ENCODE measurements at places on chromosomes 5 and 9.

GRCh38 chr5:172444110-172444510 is 10.2 kb downstream of the SH3PXD2B start:
- DNase-seq: no peak

DNA sequence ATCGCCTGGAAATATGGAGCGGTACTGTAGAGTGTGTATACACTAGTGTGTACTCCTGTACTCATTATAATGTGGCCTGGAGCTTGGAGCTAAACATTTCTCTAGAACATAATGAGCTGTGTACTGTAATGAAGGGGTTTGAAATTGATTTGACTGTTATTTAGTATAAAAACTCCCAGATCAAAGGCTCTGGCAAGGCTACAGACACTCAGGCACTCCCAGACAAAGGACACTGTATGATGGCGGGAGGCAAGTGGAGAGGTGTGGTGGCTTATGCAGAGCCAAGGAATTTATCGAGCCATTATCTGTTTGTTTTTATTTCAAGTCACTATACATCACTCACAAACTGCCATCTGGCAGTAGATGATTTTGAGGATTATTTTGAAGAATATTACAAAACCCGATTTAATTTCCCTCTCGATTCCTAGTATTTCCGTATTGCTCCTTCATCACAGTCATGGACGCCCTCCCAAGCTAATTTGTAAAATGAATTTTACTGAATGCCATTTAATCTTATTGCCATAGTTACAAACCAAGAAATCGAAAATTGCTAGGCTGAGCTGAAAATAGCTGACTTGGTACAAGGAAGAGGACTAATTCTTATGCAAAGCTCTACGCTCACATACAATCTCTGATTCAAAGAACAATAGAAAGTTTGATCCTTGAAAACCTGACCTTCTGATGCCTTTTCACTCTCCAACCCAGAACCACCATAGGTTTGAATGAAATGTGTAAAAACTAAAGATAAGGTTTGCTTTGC is 240.2 kb upstream of the SEMA6A start:
- DNase-seq: no peak

GRCh38 chr5:43045236-43045635 is 5.1 kb upstream of the ANXA2R start:
- no peak for DNase-seq

DNA sequence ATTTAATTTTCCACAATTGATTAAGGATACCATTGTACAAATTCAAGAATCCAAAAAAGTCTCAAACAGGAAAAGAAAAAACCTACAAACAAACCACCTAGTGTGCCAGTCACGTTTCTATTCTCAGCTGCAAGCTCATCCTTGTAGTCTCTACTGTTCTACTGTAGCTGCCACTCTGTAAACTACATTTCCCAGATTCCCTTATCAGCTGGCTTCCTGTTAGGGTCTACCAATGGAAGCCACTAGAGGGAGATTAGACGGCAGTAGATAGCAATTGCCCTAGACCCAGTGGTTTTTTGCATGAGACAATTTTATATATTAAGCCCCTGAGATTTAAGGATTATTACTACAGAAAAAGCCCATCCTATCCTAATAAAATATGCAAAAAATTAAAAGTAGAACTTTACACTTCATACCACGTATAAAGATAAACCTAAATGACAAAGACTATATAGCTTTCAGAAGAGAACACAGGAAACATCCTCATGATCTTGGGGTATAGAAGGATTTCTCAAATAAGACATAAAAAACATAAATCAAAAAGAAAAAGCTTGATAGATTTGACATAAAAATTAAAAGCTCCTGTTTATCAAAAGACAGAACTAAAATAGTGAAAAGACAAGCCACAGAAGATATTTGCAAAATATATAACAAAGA is 37.4 kb downstream of the P4HA2 start:
- no peak for DNase-seq

- DNase-seq: no peak
Measured at GRCh38 chr5:149432376-149432775, 53.3 kb upstream of the IL17B start.

DNA sequence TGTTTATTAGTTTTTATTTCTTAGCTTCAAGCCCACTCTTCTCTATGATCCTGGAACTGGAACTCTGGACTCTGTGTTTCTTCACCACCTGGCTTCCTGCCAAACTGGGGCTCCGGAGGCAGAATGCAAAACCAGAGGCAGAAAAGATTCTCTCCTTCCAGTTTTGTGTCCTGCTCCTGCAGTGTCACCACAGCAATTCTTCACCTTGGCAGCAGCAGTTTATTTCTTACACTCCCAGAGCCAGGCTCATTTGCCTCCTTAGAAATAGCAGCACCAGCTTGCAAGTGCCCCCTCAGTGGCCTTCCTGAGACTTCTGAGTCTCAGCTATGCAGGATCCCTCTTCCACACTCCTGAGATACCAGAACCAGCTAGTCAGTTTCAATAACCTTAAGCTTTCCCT is 26.7 kb upstream of the CAMK4 start:
- no peak for DNase-seq

GRCh38 chr5:89546657-89547056 is 663.7 kb upstream of the MEF2C start:
- DNase-seq: no peak

DNA sequence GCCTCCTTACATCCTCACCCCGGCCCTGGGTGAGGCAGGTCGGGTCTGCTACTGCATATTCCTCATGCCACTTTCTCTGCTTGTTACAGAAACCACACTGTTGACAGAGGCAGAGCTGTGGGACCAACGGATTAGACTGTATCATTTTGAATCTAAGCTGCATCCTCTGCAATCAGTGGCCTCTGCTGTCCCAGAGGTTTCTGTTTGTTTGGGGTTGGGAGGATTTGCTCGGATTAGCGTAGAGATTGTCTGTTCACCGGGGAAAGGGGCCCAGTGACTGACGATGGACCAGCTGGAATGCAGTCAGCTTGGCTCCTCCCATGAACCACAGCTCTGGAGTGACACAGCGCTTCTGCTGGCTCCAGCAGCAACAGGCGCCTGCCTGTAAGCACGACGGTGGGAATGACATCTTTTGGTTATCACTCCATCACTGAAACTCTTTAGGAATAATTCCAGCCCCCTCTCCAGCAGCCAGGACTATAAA is 37.3 kb upstream of the ADRA1B start:
- peak; percentile 73 for DNase-seq

DNA sequence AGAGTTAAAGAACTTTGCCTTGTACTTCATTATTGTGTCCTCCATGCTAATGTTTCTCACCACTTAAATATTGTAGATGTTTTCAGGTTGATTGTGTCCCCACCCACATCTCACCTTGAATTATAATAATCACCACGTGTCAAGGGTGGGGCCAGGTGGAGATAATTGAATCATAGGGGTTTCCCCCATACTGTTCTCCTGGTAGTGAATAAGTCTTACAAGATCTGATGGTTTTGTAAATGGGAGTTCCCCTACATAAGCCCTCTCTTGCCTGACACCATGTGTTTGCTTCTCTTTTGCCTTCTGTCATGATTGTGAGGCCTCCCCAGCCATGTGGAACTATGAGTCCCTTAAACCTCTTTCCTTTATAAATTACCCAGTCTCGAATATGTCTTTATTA is 248.3 kb downstream of the FBXL7 start:
- DNase-seq: no peak

DNA sequence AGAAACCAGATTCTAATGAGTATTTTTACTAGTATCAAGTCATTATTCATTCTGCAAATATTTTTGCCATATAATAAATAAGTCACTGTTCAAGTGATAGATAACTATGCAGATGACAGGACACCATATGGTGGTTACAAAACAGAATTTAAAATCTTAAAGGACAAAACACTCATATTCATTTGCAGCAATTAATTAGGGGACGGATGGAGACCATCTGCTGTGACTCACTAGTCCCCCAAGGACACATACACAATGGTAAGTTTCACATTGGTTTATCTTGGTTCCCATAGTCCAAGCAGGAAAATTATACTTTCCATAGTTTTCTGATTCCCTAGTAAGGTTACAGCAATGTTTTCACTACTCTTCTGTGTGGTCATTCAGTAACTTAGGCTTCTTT is 28.4 kb upstream of the SPATA31C2 start:
- DNase-seq: no peak

GRCh38 chr9:137580209-137580953 is 1.7 kb upstream of the DPH7 start:
- no peak for DNase-seq

GRCh38 chr5:125232779-125233230 is 486.4 kb upstream of the ZNF608 start:
- DNase-seq: no peak

DNA sequence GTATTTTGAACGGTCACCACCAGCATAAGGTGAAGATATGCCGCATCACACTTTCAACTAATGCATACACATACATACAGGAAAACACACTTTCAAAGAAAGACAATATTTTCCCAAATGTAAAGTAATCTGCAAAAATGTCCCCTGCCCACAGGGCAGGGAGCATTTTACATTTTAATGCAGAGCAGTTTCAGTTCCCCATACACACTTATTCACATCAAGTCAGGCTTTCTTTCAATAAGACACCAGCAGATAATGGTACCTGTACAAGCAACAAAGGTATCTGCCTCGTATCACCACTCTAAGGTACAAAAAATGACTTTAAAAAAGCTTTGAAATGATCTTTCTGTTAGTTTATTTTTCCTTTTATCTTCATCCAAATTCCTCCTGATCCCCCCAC is 247.1 kb upstream of the CCNG1 start:
- no peak for DNase-seq

GRCh38 chr9:101569741-101570501 is 24.8 kb downstream of the PPP3R2 start:
- DNase-seq: no peak

DNA sequence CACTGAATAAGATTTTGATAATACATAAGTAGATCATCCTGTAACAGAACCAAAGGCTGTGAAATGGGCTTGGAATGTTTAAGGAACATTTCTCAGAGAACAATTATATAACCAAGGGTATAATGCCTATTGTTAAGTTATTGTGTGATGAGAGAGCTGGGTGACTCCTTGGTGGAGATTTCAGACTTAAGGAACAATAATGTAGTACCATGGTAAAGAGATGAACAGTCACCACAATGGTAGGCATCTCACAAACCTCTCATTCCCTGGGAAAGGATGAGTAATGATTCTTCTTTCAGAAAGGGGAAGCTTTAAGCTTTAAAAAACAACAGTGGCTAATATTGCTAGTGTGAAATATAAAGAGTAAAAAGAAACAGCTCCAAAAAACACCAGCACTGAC is 147.4 kb downstream of the TRIM36 start:
- no peak for DNase-seq

DNA sequence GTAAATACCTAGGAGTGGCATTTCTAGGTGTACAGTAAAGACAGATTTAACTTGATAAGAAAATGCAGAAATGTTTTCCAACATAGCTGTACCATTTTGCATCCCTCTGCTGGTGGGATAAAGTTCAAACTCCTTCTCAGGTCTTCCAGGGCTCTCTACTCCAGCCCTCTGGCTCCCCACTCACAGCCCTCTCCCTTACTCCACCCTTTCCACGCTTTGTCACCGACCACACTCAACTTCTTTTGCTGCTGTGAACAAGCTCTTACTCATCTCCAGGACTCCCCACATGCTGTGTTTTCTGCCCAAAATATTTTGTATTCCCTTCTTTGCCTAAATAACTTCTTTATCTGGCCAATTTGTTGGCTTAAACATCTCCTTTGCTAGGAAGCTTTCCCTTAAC is 90.6 kb upstream of the OSMR start:
- DNase-seq: no peak

DNA sequence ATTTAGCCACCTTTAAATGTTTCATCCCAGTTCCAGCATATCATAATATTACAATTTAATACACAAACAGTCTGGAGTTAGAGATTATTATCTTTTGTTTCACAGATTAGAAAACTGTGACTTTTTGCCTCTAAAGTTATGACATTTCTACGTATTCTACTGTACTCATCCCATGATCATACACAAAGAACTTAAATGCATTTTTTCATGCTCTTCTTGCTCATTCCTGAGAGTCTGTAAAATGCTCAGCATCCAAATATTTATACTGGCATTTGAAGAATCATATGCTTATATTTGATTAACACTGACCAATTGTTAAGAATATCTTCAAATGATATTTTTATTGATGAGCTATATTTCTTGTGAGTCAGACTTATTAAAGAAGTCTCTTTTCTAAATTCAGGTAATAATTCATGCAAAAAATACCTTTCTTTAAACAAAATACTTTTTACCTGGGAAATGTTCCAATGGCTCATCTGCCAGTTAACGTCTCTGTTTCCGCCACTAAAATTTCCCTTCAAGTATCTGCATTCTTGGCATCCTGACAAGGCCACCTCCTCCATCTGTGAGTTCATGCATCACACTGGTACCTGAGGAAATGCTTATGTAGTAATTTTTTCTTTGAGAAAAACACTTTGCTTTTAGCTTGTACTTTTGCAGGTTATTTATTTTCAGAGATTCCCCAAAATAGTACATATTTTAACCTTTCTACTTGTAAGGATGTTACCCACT is 139.6 kb upstream of the RASA1 start:
- no peak for DNase-seq

DNA sequence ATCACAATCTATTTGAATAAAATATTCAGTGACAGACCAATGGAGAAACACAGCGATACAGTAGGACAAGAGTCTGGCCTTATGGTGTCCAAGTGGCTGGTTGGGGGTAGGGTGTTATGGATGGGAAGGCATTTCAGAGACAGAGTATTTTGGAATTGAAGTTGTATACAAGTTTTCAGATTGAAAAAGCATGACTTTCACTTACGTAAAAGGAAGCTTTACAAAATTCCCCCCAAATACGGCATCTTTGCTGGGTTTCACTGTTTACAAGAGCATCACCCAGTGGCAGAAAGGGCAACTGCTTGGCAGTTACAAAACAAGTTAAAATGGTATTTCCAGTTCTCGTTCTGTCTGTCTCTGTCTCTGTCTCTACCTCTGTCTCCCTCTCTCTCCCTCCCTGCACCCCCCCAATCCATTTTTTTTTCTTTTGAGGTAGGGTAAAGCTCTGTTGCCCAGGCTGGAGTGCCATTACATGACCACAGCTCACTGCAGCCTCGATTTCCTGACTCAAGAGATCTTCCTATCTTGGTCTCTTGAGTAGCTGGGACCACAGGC is 86.2 kb downstream of the PTPN3 start:
- DNase-seq: no peak

Data from upper lobe of right lung (tissue), 1 donor.